ENCODE measurements at places on chromosomes 13 and 19.
A peak's percentile ranks its signal among the peaks of the same experiment; 100 is the strongest.

DNA sequence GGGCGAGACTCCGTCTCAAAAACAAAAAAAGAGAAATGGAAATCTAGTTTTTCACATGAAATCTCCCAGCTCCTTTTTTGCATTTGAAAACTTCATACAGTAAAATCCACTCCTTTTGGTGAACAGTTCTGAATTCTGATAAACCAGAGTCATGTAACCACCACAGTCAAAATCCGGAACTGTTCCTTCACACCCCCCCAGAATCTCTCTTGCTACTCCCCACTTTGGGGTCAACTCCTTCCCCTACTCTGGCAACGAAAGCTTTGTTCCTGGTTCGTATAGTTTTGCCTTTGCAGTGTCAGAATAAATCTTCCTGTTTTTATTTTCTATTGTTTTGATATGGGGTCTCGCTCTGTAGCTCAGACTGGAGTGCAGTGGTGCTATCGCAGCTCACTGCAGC lies 23.7 kb downstream of the RCN3 start:
- no peaks in the 10 kb centered on the region for H3K27me3 ChIP-seq
- H3K4me1 ChIP-seq: no peaks in the 10 kb centered on the region
- no peak for DNase-seq
- H3K4me3 ChIP-seq: no peak overlapping the region
- H3K36me3 ChIP-seq: peaks cover 13% of the 10 kb centered on the region

DNA sequence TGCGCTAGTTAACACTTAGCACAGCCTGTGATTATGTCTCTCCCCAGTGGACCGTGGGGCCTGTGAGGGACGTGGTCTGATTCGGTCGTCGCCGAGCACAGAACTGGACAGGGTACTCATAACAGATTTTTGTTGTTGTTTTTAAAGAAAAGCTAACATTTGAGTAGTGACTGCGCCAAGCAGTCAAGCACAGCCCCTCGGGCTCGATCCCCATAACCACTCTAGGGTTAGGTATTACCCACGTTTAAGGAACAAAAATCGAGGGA lies 805 bp upstream of the PTOV1 start:
- no peak for DNase-seq
- H3K27me3 ChIP-seq: no peaks in the 10 kb centered on the region
- H3K27ac ChIP-seq: no peak overlapping the region
- peaks cover 21% of the 10 kb centered on the region for H3K36me3 ChIP-seq
- peaks cover 5% of the 10 kb centered on the region for H3K4me1 ChIP-seq

DNA sequence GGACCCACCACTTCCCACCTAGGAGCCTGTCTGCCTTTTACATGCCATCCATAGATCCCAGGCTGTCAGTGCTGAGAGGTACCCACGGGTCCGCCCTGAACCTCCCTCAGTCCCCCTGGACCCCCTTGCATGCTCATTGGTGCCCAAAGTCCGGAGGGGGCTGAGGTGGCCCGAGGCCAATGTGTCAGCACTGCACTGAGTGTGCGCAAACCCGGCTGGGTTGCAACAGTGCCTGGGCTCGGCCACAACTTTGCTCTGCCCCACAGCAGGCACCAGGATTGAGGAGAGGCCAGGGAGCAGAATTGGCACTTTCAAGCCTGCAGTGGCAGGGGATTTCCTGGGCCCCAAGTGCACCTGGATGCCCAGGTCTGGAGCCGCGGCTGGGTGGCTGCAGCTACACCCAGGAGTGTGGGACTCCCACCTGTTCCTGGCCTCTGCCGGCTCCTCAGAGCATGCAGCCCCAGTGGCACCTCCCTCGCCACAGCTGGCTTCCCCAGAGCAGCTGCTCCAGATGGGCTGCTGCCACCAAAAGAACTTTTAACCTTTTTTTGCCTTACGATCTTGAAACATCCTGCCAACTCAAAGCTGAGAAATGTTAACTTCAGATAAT lies 837.0 kb downstream of the SLITRK6 start:
- no peaks in the 10 kb centered on the region for H3K4me1 ChIP-seq
- H3K27me3 ChIP-seq: no peaks in the 10 kb centered on the region

GRCh38 chr13:42266473-42266872 lies 5.5 kb upstream of the AKAP11 start:
- H3K4me1 ChIP-seq: no peaks in the 10 kb centered on the region
- no peak overlapping the region for H3K4me3 ChIP-seq
- H3K27me3 ChIP-seq: no peaks in the 10 kb centered on the region
- no peaks in the 10 kb centered on the region for H3K36me3 ChIP-seq
- no peak for DNase-seq
- H3K27ac ChIP-seq: no peak overlapping the region

GRCh38 chr19:718991-719512 lies 10.3 kb downstream of the PALM start:
- H3K27ac ChIP-seq: peak overlapping the region; percentile 78
- no peak overlapping the region for H3K4me3 ChIP-seq
- H3K36me3 ChIP-seq: no peaks in the 10 kb centered on the region
- no peak for DNase-seq
- H3K27me3 ChIP-seq: no peaks in the 10 kb centered on the region
